Stimulated activated CD4-positive, alpha-beta T cell treated with anti-CD3 and anti-CD28 coated beads, Interleukin-1b, Interleukin-23, amount 100 ng/mL, for 1 hour (primary cell): ENCODE measurements at places on chromosomes 12 and 14.

GRCh38 chr12:13534645-13535398 lies 338.3 kb downstream of the EMP1 start:
- DNase-seq = peak; percentile 4

DNA sequence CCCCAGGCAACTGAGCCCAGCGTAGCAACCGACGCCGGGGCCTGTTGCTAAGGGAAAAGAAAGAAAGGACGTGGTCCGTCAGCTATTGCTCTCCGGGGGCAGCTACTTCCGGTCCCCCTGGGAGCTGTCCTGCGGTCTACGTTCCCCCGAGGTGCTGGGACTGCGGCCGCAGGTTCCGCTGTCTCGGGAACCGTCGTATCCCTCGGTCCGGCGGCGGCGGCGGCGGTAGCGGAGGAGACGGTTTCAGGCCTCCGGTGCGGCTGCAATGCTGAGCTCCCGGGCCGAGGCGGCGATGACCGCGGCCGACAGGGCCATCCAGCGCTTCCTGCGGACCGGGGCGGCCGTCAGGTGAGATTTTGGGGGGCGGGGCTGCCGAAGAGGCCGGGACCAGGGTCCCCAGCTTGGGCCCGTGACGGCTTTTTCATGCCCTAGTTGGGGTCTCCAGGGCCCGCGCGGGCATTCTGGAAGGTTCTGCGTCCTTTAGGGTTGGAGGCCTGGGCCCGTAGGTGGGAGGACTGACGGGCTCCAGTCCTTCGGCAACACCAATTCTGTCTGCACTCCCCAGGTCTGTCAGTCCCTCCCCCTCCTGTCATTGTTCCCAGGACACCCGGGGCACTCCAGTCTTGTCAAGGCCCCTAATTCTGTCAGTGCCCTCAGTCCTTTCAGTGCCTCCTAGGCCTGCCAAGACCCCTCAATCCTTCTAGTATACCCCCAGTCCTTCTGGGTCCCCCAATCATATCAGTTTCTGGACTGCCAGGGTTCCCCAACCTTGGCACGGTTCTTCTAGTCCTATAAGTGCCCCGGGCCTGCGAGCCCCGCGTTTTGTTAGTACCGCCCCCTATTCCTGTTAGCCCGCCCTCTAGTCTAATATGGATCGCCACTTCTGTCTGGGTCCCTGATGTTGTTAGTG lies at the start of gene USP30:
TSS of gene USP30 (plus strand) at position 163 of the 910 bp plus-strand sequence. CDS start at position 266, 103 bp downstream.
- DNase-seq = peak; percentile 70

- DNase-seq = no peak
Measured at GRCh38 chr12:89448526-89448925, 76.1 kb downstream of the GALNT4 start.

DNA sequence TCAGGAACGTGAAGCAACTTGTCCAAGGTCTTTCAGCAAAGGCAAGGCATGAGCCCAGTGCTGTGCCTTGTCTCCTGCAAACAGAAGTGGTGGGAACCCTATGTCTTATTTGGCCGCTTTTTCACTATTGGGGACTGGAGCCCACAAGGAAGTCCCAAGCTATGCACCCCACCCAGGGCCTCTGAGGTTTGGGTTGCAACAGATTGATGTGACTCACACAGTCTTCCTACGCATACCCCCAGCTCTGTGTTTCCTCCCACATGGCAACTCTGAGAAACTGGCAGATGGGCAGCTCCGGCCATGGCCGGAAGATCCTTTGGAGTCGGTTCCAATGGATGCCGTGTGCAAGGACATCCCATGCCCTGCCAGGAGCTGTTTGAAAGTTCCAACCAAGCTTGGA lies 28.3 kb upstream of the CMKLR1 start:
- DNase-seq = no peak

DNA sequence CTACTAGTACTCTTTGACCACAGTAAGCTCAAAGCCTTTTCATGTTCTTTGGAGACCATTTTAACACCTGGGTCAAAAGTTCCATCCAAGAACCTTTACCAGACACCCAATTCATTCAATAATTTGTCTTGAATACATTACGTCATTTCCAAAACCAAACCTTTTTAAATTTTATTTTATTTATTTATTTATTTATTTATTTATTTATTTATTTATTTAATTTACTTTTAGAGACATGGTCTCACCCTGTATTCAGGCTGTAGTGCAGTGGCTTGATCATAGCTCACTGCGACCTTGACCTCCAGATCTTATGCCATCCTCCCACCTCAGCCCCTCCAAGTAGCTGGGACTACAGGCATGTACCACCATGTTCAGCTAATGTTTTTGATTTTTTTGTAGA lies 113.5 kb downstream of the BCAT1 start:
- DNase-seq = no peak

DNA sequence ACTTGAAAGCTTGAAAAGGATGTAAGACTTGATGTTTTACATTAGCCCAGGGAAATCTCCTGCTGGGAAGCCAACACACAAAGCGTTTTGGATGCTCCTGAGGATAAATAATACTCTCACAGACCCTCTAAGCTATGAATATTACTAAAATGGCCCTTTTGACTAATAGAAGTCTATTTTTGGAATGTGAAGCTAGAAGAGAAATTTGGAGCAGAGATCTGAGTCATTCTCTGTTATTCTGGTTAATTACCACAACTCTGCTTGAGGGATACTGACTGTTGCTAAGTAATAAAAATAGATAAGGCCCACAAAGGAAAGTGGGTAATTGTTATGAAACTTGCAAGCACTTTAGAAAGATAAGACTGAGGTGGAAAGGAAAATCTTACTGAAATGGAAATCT lies 346.2 kb upstream of the STXBP6 start:
- no peak for DNase-seq

- no peak for DNase-seq
Measured at GRCh38 chr12:71567537-71567936, 96.1 kb downstream of the ZFC3H1 start.

DNA sequence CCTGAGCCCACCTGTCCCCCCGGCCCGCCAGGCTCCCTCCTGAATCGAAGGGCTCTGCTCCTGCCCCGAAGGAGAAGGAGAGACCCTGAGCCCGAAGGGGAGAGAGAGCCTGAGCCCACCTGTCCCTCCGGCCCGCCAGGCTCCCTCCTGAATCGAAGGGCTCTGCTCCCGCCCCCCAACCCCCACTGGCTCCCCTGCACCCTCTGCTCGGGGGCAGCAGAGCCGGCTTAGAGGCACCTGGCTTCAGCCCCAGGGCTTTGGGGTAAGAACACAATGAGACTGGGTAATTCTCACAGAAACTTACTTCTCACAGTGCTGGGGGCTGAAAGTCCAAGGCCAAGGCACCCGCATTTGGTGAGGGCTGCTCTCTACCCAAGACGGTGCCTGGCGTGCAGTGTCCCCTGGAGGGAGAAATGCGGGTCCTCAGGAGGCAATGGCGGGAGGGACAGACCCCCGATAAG lies 53.1 kb upstream of the FBRSL1 start:
- no peak for DNase-seq

DNA sequence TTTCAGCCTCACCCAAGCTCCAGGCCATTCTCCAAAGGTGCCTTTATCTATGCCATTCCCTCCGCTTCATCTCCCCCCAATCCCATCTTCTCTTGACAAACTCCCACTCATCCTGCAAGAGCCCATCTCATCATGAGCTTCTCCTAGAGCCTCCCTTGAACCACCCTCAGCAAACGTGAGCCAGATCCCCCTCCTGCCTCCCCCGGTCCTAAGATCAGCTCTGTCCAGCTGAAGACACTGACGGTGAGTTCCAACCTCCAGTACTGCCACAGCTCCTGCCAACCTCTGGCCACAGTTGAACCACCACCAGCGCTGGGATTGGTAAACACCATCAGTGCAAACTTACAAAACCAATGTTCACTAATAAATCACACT lies 124.6 kb downstream of the BCL11B start:
- DNase-seq = no peak

DNA sequence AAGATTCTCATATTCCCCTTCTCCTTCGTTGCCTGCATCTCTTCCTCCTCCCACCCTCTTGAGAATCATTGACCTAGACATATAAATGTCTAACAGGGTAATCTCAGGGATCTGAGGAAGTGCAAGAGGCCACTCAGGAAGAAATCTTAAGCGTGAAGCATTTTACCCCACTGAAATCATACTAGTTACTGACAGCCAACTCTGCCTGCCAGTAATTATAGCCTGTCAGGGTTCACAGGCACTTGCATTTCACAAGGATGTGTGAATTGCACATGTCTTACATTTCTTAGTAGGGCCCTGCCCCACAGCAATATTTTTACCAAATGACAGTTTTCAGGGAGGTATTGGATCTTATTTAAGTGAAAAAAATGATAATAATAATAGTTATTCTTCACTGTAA lies 127.2 kb downstream of the SLC15A5 start:
- DNase-seq = no peak

DNA sequence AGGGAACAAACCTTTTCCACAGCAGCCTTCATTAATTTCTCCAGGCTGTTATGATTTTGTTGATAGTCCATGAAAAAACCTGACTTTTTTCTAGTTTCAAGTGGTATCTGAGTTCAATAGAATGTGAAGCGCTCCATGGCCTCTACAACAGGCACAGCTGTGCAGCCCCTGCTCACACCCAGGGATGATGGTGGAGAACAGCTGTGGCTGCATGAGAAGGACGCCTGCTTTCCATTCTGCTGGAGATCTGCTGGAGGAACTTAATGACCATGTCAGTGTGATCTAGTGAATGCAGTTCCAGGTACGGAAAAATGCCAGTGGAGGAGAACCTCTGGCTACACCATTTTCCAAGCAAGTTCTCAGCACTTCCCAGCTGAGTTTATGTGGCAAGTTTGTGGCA lies 80.6 kb downstream of the PIWIL1 start:
- no peak for DNase-seq

DNA sequence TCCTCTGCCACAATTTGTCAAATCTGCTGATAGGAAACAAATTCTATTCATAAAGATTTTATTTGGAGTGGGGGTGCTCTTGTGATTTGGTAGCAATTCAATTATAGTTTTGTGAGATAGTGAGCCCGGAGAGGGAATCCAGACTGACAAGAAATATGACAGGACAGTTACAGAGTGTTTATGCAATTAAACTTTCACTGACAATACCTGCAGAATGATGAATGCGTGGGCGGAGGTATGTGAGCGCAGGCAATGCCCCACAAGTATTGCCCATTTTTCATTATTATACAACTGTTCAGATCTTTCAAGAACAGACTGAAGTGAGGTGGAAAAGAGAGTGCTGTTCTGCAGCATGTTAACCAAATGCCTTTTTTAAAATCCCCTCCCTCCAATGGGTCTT lies 259.0 kb downstream of the EGLN3 start:
- no peak for DNase-seq

DNA sequence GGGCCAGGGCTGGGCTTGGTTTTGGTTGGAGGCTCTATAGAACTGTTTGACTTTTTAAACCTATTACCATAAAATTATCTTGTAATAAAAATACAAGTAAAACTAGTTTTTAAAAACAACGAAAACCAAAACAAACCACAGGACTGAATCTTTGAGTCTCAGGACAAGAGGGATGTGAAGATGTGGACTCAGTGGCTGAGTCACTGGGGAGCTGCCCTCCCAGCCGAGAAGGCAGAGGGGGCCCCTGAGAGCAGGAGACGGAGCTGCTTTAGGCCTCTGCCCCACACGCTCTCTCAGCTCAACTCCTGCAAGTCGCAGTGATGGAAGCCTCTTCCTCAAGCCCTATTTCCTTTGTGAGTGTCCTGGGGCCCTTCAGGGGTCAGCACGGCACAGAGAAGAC lies 59.0 kb downstream of the CDC42BPB start:
- DNase-seq = no peak

GRCh38 chr14:72270147-72270727 lies 338.0 kb downstream of the RGS6 start:
- DNase-seq = no peak

DNA sequence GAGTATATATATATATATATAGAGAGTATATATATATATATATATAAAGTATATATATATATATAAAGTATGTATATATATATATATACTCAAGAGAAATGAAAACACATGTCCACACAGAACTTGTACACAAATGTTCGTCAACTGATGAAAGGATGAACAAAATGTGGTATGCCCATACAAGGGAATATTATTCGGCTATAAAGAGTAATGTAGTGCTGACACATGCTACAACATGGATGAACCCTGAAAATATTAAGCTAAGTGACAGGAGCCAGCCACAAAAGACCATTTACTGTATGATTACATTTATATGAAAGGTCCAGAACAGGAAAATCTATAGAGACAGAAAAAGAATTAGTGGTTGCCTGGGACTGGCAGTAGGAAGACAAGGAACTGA lies 19.5 kb downstream of the LIMA1 start:
- no peak for DNase-seq

DNA sequence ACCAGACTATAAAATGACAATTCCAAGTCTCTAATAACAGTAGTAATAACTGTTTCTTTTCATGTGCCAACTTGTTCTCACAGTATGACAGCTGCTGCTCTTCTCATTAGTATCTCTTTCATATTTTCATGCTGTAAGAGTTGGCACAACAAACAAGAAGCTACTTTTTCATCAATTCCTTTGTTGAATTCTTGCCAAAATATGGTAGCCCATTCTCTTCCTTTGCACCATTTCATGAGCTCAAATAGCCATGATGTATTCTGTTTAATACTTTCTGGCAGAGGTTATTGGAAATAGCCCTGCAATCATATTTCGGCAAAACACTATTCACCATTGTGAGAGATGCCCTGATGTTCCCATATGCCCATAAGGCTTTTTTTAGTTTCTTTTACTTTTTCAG lies 1100.7 kb downstream of the TRHDE start:
- DNase-seq = no peak

DNA sequence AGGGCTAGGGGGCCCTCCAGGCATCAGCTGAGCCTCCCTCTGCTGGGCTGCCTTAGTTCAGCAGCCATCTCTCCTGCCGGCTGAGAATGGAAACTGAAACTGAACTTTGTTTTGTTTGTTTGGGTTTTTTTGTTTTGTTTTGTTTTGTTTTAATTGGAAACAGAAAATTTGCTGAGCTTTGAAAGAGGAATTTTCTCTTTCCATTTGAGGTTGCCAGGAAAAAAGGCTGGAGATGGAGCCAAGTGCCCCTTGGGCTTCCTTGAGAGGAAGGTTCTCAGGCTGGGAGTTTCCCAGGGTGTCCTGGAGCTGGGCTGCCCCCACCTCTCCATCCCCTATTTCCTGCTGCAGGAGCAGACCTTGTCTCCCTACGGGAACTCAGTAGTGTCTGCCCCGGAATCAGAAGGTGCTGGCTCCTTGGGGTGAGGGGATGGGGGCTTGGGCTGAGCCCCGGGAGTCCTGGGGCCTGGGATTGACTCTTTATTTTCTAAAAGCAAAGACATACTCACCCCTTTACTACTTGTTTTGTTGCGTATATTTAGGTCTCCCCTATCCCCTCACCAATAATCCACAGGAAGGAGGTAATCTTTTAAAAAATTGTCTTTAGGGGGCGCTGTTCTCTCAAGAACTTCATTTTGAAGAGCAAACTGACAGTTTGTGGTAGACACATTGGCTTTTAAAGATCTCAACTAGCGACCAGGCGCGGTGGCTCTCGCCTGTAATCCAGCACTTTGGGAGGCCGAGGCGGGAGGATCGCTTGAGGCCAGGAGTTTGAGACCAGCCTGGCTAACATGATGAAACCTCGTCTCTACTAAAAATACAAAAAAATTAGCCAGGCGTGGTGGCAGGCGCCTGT lies 21.3 kb upstream of the OASL start:
- DNase-seq = peak; percentile 14
